ENCODE measurements at places on chromosomes 6 and 20. TPM values are rescaled to one million over a fixed set of nuclear protein-coding genes. Genes with fewer than 3 reads are reported as not detected.

The C6orf15 gene
- not detected for total RNA-seq

GRCh38 chr6:148508401-148509041 lies 165.9 kb downstream of the SASH1 start:
- DNase-seq: peak; percentile 80

- DNase-seq: peak; percentile 58
These were observed 144.2 kb downstream of the JARID2 start for GRCh38 chr6:15389765-15390723.

DNA sequence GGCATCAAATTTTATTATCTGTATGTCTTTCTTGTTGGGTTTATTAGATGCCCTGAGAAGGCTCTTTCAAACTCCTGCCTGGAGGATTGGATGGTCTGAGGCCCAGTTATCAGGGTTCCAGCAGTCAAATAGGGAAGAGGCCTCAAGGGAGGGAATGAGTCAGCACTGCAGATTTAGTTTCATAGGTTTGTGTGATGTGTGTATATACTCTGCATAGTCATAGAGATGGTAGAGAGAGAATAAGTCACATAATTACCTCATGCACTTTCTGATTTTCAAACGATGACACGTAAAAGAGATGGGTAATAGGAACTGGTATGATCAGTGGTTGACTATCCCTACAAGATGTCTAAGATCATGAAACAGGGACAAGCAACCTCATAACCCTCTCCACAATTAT lies 82.1 kb downstream of the ADAT2 start:
- DNase-seq: peak; percentile 14

DNA sequence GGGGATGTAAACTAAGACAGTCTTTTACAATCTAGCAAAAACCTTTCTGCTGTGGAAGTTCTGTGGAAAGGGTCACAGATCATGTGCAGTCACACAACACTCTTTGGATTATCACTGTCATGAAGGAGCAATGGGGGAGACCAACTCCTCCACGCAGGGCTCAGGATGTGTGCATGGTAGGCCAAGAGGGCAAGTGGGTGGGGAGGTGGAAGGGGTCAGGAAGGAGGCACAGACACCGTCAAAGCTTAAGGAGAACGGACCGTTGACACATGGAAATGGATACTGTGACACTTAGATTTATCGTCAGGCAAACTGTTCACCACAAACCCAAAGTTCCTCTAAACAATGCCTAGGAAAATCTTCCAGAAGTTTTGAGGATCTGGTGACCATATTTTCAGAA lies 215.8 kb downstream of the PAX1 start:
- DNase-seq: no peak

DNA sequence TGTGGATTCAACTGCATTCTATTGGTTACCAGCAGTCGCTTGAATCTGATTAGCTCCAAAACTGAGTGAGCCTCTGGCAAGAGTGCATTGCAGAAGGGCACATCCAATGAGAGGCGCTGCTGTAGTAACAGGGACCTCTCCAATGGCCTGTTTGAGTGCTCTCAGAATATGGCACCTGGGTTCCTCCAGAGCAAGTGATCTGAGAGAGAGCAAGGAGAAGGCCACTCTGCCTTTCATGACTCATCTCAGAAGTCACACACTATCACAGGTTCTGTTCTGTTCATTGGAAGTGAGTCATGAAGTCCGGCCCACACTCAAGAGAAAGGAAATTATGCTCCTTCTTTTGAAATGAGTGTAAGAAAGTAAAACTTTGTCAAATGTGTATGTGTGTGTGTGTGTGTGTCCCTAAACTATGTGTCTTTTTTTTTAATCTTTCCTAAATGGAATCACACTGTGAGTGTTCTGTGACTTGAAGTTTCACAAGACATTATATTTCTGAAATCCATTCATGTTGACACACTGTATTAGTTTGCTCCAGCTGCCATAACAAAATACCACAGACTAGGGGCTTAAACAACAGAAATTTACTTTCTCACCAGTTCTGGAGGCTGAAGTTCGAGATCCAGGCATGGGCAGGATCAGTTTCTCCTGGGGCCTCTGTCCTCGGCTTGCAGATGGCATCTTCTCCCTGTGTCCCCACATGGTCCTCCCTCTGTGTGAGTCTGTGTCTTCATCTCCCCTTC lies 138.3 kb upstream of the CDYL start:
- DNase-seq: no peak

- no peak for DNase-seq
These were observed 214.5 kb downstream of the TBX18 start for GRCh38 chr6:84549917-84550316.

- no peak for DNase-seq
These were observed 543.2 kb upstream of the EPHA7 start for GRCh38 chr6:93962566-93962965.
